ENCODE measurements at places on chromosomes 2 and 18. TPM values are rescaled to one million over a fixed set of nuclear protein-coding genes. Genes with fewer than 3 reads are reported as not detected.
A peak's percentile ranks its signal among the peaks of the same experiment; 100 is the strongest.

GRCh38 chr18:11071300-11071699, 78.1 kb downstream of the PIEZO2 start:
- DNase-seq: no peak

- peak; percentile 61 for DNase-seq
Measured at GRCh38 chr2:48946449-48947048, 191.0 kb upstream of the LHCGR start.

- no peak for DNase-seq
Measured at GRCh38 chr2:72116081-72116533, 31.6 kb downstream of the CYP26B1 start.

- no peak for DNase-seq
Measured at GRCh38 chr2:176763851-176764404, 448.7 kb upstream of the HNRNPA3 start.

DNA sequence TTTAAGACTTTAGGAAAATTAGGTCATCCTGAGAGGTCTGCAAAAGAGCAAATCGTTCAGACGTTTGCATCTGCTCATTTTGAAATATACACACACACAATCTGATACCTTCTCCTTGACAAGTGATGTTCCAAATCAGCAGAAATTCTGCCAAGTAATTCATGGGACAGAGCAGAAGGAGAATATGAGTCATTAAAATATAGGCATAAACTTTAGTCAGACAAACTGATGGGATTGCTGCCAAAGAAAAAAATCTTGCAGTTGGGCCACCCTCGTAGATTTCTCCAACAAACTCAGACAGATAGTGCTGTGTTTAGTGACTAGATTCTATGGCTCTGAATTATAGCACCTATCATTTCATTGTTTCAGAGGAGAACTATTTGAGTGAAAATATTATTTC, 336.3 kb downstream of the NYAP2 start:
- DNase-seq: peak; percentile 96

Gene TIA1
- total RNA-seq: 67.5 TPM

GRCh38 chr18:37343542-37343851, 222.1 kb downstream of the CELF4 start:
- no peak for DNase-seq

Data from lung (tissue), 17 donors.